DMS53 (cell line): ENCODE measurements at places on chromosomes 5 and 9.
A peak's percentile ranks its signal among the peaks of the same experiment; 100 is the strongest.

- peak; percentile 9 for DNase-seq
These were observed 302.4 kb upstream of the ZNF462 start for GRCh38 chr9:106560540-106560939.

DNA sequence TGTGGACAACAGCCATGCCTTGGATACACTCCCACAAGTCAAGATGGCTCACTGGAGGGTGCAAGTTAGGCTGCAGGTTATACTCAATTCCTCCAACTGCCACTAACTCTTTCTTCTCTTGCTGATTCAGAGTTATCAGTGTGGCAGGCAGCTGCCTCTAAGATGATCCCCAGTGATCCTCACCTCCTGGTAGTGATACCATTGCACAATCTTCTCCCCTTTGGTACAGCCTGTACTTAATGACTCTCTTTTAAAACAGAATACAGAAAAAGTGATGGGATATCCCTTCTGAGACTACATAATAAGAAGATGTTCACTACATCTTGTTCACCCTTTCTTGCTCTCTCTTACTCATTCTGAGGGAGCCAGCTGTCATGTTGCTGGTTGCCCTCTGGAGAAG, 323.1 kb downstream of the RAB3C start:
- DNase-seq = no peak

GRCh38 chr9:25994605-25995004, 316.4 kb upstream of the TUSC1 start:
- DNase-seq = no peak

- DNase-seq = no peak
These were observed 62.1 kb upstream of the CTXN3 start for GRCh38 chr5:127586811-127587210.

- no peak for DNase-seq
These were observed 24.8 kb downstream of the GKAP1 start for GRCh38 chr9:83792746-83793145.

- DNase-seq = no peak
These were observed 93.6 kb upstream of the TNC start for GRCh38 chr9:115211413-115212124.

DNA sequence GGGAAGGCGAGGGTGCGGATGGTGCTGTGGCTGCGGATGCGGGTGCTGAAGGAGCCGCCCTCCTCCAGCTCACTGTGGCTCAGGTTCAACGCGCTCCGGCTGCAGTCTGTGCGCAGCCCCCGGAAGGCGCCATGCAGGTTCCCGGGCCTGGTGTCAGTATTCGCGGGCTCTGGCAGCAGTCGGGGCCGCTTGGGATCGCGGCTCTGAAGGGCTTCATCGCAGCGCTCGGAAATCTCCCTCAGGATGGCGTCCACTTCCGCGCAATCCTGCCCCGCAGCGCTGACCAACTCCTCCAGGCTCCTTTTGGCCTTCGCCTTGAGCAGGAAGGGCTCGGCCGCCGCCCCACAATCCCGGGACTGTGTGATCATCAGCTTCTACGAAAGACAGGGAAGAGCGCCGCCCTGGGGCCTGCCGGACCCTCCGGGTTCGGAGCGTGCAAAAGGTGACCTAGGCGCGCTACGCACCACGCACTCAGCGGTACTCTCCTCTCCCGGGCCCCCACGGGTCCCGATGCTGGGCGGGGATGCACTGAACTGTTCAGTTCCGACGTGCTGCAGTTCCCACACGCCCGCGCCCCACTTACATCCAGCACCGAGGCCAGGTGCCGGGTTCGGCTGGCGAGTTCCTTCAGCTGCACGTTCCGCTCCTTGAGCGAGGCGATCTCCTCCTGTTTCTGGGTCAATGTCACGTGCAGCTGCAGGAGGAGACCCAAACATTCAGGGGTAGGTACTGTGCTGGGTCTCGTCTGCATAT, 6.5 kb downstream of the MCIDAS start:
- DNase-seq = peak; percentile 89

DNA sequence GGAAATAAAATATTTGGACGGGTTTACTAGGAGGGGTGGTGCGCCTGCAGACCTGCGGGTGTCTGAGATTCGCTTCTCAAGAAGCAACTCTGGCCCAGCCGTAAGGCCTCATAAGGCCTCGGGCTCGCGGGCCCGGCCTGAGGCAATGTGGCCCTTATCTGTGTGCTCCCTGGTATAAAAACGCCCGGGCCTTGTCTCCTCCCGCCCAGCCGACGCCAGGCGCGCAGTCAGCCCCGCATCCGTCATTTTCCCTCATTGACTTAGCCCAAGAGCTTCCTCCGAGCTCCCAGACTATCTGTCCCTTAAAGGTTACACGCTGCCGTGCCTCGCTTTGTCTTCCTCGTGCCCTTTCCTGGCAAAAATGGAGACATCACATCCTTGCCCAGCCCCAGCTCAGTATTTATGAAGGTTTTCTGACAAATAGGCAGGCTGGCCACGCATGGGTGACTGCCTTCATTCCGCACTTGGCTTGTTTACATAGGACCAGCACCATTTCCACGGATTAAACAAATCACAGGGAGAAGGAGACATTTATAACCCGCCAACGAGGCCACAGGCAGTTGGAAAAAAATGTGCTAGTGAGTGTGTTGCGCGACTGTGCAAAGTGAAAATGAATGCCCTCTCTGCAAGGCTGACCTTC, 74.5 kb upstream of the TBCA start:
- peak; percentile 29 for DNase-seq

- peak; percentile 73 for DNase-seq
These were observed 46.8 kb downstream of the NIPSNAP3B start for GRCh38 chr9:104810421-104811339.

- DNase-seq = no peak
These were observed 132.6 kb upstream of the IRX4 start for GRCh38 chr5:2015124-2015848.

DNA sequence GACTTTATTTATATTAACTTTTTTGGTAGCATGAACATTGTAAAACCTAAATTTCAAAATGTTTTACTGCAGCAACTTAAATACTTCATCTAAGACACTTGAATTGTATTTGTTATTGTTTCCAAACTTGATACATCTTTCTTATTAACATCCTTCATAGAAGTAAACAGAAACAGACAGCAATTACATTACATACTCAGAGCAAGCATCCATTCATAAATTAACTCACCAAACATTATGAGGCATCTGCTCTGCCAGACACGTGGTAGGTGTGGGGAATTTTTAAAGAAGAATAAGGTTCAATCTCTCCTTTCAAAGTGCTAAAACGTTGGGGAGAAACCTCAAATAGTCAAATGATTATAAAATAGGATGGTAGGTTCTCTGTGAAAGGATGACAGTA, 130.8 kb downstream of the MUSK start:
- no peak for DNase-seq

- DNase-seq = no peak
These were observed 33.4 kb upstream of the ANXA1 start for GRCh38 chr9:73118286-73118685.

DNA sequence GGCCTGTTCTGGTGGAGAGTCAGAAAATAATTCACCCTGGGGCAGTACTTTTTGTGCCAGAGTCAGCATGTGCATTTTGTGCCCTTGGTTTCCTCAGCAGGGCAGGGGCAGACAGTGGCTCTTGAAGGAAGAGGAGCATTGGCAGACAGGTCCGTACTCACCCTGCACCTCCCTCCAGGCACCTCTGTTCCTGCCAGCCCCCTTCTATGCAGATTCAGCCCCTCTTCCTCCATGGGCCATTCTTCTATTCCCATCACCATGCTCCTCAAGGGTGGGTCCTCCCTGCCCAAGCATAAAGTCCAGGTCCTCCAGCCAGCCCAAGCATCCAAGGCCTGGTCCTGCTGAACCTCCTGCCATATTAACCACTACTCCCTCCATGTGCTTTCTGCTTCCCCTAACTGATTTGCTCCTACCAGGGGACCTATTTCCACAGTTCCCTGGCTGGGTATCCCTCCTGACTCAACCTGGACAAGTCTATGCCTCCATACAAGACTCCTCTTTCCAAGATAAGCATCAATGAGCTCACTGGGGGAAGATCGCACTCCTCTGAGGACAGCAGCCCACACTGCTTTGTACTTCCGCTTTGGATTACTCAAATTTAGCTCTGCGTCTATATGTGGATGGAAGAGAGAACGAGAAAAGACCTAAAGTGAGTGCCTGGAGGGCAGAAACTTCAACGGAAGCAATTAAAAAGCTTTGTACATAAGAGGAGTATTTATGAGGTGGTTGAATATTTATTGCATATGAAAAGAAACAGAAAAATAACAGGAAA, 9.3 kb upstream of the ACSL6 start:
- no peak for DNase-seq

DNA sequence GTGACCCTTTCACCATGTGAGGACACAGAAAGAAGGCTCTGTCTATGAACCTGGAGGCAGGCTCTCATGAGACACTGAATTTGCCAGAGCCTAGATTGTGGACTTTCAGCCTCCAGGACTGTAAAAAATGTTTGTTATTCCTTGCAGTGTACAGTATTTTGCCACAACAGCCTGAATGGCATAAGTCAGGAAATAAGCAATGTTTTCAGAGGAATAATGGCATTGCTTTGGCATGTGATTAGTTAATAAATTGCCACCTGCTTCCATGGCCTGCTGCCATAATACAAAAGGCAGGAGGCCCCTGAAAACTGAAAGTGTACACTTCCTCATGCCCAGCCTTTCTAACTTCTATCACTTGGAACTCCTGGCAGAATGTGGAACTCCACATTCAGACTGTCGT, 408.1 kb downstream of the GADD45G start:
- DNase-seq = peak; percentile 86

DNA sequence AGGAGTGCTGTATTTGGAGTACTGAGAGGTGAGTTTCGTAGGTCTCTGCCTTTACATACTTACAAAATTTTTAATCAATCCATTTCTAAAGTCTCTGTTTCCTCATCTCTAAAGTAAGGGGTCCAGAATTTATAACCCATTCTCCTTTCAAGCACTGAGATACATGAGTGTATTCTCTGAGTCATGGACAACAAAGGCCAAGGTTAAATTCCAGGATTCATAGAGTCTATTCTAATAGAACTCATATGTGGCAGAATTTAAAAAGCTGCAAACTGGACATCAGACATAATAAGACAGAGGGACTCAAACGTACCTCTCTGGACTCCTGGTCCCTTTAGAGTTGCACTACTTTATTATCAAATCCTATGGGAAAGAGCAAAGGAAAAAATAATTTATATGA, 112.5 kb upstream of the SLIT3 start:
- no peak for DNase-seq

- no peak for DNase-seq
These were observed 390.3 kb downstream of the TAF11L14 start for GRCh38 chr5:18024542-18024941.

DNA sequence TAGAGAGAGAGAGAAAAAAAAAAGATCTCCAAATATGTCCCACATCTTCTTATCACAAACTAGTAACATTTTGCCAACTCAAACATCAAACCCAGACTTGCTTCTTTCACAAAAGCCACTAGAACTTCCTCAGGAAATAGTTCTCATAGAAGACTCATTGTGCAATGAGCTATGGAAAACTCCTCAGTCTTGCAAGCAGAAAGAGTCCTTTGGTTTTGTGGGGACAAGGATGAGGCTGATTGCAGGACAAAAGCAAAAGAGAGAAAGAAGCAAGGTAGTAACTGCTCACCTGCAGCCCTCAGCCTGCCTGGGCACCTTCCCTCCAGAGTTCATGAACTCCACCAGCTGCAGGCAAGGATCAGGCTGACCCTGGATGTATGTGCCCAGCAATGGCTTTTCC, 399.0 kb downstream of the IRX1 start:
- DNase-seq = no peak

DNA sequence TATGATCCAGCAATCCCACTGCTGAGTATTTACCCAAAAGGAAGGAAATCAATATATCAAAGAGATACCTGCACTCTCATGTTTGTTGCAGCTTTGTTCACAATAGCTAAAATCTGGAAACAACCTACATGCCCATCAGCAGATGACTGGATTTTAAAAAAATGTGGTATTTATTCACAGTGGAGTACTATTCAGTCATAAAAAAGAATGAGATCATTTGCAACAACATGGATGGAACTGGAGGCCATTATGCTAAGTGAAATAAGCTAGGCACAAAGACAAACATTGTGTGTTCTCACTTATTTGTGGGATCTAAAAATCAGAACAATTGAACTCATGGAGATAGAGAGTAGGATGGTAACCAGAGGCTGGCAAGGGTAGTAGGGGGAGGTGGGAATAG, 33.1 kb downstream of the CYSTM1 start:
- no peak for DNase-seq
